Inflammatory macrophage treated with lipopolysaccharide for 1 hour (primary cell): ENCODE measurements at places on chromosomes 1 and 21.
A peak's percentile ranks its signal among the peaks of the same experiment; 100 is the strongest.

DNA sequence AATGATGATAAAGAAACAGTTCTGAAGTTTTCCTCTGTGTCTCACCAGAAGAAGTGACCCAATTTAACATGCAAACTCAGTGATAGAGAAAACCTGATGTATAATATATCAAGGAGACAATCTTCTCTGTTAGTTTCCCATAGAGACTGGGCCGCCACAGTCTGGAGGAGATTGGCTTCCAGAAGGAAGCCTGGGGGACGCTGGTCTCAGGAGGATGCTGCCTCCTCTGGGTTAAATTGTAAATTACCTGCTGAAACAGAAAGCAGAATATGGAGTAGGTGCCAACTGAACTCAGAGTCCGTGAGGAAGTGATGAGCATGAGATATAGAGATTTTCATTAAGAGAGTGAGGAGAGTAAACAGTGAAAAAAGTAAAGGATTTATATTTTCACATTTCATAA is 15.8 kb downstream of the OR14I1 start:
- no peak for DNase-seq

DNA sequence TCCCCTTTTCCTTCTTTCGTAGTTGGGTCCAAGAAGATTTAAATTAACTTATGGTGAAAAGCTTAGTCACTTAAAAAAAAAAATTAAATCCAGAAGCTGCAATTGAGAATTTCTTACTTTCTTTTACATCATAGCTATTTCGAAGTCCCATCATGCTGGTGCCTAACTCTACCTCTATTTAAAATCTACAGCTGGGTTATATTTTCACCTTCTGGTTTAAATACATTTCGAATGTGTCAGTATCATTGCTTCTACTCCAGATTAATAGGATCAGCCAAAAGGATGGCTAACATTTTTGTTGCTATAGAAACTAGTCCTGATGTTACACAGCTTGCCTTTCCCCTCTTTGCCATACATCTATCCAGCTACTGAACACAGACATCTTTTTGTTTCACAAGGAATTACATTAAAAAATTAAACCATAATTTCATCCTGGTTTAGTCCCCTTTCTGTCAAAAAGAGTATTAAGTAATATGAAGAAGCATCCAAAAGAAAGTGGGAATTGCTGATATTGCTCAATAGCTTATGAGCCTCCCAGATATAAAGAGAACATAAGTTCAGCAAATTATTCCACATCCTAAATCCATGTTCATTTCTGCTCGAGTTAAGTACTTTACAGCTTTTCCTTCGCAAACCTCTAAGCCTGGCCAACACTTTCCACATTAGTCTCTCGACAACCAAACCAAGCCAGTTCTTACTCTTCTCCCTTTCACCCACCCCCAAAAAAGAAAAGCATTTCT is 396.7 kb upstream of the DAB1 start:
- no peak for DNase-seq

DNA sequence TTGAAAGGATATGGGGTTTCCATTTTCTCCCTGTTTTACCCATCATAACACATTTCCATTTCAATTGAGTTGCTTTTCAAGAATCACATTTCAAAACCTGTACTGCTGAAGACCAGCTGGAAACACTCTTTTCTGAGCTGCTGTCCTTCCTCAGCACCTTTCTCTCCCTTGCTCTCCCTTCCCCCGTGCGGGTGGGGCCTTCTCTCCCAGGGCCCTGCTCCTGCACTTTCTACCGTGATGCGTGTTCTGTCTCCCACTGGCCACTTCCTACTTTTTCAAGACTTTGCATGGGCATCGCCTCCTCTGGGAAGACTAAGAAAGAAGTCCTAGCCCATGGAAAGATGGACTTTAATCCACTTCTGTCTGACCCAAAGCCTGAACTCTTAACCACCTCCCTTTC is 390.4 kb downstream of the PTPRU start:
- no peak for DNase-seq

GRCh38 chr1:12604114-12604874 is 13.7 kb downstream of the DHRS3 start:
- DNase-seq = peak; percentile 92

- no peak for DNase-seq
Observed at GRCh38 chr1:51276286-51276685, 40.2 kb downstream of the RNF11 start.

DNA sequence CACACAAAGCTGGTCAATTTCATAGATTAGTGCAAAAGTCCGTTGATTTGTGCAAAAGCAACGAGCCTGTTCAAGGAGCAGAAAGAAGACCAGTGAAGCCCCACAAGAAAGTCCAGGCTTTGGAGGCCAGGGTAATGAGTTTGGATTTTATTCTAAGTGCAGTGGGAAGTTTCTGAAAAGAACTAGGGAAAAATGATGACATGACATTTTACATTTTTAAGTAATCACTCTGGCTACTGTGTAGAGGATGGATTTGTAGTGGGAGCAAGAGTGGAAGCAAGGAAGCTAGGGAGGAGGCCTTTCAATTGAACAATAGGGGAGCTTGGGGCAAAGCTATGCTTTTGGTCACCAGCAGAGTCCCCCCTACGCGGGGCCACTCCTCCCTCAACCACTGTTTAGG is 186.2 kb downstream of the ZNF281 start:
- no peak for DNase-seq
